SK-N-SH (cell line): ENCODE measurements at places on chromosomes 5 and 9. TPM values are rescaled to one million over a fixed set of nuclear protein-coding genes. Genes with fewer than 3 reads are reported as not detected.
A peak's percentile ranks its signal among the peaks of the same experiment; 100 is the strongest.

PLAC8L1 gene
- polyA plus RNA-seq, result 0.21 and 0.55 TPM in 2 replicates

CORO2A gene
- polyA plus RNA-seq, result 2.3 and 2.7 TPM in 2 replicates

GABRA6 gene
- 0.10 TPM in 2 replicates for polyA plus RNA-seq

SLC6A3 gene
- not detected in 2 replicates for polyA plus RNA-seq

SAXO1 gene
- 0.03 TPM in 1 of 2 replicates, not detected in the other for polyA plus RNA-seq

PROB1 gene
- polyA plus RNA-seq, result 0.44 and 0.62 TPM in 2 replicates

DMRT3 gene
- polyA plus RNA-seq, result not detected in 2 replicates

IRX2 gene
- not detected in 2 replicates for polyA plus RNA-seq

KCNIP1 gene
- polyA plus RNA-seq, result 1.1 and 1.3 TPM in 2 replicates

CDC20B gene
- polyA plus RNA-seq, result 0.03 TPM in 2 replicates

SLC36A1 gene
- 4.1 and 6.3 TPM in 2 replicates for polyA plus RNA-seq

GARIN3 gene
- not detected in 2 replicates for polyA plus RNA-seq

- DNase-seq, result no peak
These were observed 99.9 kb upstream of the RAD23B start for GRCh38 chr9:107183176-107183575.

DNA sequence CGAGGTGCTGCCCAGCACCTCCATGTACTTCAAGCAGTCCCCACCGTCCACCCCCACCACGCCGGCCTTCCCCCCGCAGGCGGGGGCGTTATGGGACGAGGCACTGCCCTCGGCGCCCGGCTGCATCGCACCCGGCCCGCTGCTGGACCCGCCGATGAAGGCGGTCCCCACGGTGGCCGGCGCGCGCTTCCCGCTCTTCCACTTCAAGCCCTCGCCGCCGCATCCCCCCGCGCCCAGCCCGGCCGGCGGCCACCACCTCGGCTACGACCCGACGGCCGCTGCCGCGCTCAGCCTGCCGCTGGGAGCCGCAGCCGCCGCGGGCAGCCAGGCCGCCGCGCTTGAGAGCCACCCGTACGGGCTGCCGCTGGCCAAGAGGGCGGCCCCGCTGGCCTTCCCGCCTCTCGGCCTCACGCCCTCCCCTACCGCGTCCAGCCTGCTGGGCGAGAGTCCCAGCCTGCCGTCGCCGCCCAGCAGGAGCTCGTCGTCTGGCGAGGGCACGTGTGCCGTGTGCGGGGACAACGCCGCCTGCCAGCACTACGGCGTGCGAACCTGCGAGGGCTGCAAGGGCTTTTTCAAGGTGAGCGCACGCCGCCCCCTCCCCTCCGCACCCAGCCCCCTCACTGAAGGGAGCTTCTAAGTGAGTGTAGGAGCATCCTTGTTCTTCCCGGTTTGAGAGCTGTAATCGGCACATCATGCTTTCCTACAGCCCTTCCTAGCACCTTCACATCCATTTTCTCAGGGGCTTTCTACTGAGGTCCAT lies 6.9 kb downstream of the NR4A3 start:
- no peak for DNase-seq

- DNase-seq, result no peak
These were observed 8.9 kb downstream of the LRRC26 start for GRCh38 chr9:137160716-137161557.

DNA sequence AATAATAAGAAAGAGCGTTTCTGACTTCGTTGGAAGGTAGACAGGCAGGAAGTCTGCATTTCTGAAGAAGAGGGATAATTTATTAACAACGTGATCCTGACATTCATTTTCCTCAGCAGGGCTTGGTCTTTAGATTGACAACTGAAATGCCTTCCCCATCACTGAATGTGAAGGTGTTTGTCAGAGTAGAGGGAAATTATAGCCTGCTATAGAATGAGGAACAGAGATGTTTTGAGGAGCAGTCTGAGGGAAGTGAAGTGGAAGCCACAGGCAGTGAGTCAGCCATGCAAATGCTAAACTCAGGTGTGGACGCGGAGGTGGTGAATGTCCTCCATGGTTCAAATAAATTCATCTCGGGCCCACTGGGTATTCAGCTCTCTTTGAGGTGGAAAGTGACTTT lies 30.5 kb downstream of the C7 start:
- no peak for DNase-seq

GRCh38 chr9:79477955-79478771 lies 93.6 kb upstream of the TLE4 start:
- DNase-seq, result peak; percentile 21

GRCh38 chr9:131436865-131437271 lies 43.0 kb downstream of the PRRC2B start:
- no peak for DNase-seq

DNA sequence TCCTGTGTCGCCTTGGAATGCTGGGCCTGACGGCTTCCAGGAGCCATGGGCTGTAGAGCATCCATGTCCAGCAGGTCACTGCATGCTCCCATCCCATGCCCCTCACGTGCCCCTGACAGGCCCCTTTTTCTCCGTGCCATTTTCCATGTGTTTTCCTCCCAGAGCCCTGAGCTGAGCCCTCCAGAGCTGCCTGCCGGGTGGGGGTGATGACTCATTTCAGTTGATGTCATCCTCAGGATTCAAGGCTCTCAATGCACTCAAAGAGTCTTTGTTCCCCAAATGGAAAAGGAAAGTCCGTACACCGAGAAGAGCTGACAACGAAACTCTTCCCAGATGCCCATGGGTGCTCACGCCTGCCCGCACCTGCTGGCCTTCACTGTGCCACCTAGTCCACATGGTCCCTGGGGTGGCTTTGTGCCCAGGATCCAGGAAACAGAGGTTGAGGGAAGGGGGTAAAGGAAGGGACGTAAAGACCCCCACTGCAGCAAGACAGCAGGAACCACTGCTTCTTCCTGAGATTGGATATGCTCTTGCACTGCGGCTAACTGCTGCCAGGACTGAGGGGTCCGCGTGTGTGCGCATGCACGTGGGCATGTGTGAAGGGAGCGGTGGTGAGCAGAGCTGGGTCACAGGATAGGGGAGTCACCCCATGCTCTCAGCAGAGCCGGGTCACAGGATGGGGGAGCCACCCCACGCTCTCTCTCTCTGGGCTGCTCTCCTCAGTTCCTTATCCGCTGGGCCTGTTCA lies 27.6 kb downstream of the COL15A1 start:
- no peak for DNase-seq

- DNase-seq, result no peak
These were observed 109.8 kb upstream of the IFNK start for GRCh38 chr9:27414220-27414761.

DNA sequence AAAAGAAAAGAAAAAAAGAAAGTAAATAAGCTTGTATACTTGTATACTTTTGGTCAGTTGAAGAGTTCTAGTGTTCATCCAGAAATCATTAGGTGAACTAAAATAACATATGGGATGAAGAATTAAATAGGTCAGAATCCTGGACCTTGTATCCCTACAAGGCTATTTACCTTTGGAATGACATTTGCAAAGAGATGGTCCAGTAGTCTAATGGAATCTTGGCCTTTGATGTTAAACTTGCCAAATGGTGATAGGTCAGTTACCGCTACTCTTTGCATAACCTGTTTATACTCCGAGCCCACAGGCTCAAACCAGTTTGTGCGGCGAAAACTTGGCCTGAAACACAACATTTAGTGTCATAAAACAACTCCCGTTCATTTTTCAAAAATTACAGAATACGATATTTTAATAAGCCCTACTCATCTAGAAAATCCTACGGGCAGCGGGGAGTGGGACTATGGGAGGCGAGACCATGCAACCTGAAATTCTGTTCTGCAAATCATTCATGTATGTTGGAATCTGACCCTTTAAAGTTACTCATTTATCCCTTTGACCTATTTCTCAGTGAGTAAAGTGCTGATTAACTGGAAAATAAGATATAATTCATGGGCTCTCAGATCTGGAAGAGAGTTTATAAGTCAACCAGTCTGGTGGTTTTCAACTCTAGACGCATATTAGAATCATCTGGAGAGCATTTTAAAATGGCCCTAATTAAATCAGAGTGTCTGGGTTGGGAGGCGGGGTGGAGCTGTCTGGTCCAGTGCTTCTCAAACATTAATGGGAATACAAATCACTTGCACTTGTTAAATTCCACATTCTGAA lies 38.6 kb downstream of the DMGDH start:
- DNase-seq, result peak; percentile 46

DNA sequence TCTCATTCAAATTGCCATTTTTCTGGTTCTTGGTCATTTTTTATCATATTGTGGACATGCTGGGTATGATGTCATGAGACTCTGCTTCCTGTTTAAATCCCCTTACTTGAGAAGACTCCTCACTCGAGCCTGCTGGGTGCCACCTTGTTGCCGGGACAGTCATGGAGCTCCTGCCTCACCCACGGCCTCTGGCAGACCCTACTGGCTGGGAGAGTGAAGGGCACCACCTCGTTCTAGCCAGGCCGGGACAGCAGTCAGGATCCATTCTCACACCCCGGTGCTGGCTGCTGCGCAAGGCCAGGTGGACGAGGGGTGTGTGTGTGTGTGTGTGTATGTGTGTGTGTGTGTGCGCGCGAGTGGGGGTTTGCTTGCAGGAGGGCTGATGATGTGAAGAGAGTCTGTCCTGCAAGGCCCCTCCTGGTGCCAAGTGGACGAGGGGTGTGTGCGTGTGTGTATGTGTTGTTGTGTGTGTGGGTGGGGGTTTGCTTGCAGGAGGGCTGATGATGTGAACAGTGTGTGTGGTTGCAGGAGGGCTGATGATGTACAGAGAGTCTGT lies 4.4 kb downstream of the CEP72 start:
- DNase-seq, result no peak

DNA sequence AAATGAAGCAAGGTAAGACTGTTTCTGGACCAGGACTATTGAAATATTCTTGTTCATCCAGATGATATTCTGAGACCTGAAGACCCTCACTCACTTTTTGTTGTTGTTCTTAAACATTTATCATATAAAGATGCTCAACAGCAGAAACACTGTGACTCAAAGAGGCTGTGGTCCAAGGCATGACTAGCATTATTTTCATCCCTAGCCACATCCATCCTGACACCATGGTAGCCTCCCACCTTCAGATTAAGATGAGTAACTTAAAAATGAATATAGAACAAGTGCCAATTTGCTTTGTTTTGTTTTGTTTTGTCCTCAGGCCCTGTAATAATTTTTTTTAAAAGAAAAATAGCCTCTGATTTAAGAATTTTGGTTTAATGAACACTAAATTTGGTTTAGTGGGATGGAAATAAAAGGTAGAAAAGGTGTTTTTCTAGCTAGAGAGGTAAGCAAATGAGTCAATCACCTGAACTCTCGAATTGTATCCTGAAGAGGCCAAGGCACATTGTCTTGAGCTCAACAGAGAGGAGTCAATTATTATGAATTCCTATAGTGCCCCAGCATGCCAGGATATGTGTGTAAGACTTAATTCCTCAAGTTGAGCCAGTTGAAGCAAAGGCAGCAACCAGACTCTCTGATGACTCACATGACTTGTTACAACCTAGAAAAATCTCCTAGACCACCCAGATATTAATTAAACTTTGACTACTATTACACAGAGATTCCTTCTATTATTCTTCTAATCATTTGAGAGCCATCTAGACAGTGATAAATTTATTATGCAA lies 380.1 kb upstream of the TUSC1 start:
- no peak for DNase-seq

DNA sequence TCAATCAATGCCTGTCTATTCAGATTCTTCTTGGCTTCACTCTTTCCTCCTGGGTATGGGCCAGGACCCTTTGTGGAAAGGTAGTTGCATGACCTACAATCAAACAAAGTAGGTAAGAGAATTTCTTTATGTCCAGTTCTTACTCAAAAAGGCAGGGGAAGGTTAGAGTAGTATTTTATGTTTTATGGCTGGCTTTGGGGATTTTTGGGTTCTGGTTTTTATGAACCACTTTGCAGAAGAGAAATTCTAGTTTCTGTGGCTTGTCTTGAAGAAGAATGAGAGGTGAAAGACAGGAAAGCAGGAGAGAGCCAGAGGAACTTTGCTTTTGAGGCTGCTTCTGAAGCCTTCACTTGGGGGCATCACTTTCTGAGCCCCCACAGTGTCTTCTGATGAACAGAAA lies 14.7 kb upstream of the CRHBP start:
- DNase-seq, result no peak

- peak; percentile 6 for DNase-seq
These were observed 963 bp upstream of the CAST start for GRCh38 chr5:96660971-96661854.

DNA sequence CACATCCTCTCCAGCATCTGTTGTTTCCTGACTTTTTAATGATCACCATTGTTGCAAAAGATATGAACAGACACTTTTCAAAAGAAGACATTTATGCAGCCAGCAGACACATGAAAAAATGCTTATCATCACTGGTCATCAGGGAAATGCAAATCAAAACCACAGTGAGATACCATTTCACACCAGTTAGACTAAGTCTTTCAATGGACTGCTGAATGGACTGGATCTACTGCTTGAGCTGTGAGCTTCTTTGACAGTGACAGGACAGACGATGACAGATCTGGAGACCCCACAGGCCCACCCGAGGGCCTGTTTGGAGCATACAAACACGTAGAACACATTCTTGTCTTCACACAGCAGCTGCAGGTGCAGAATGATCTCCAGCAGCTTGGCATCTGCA lies 266.1 kb upstream of the RIOK2 start:
- no peak for DNase-seq

- no peak for DNase-seq
These were observed 1066.3 kb upstream of the NUDT12 start for GRCh38 chr5:104628911-104629310.

- no peak for DNase-seq
These were observed 109.8 kb downstream of the SERINC5 start for GRCh38 chr5:80146046-80146445.

GRCh38 chr9:121972501-121972981 lies 120.6 kb downstream of the TTLL11 start:
- no peak for DNase-seq

DNA sequence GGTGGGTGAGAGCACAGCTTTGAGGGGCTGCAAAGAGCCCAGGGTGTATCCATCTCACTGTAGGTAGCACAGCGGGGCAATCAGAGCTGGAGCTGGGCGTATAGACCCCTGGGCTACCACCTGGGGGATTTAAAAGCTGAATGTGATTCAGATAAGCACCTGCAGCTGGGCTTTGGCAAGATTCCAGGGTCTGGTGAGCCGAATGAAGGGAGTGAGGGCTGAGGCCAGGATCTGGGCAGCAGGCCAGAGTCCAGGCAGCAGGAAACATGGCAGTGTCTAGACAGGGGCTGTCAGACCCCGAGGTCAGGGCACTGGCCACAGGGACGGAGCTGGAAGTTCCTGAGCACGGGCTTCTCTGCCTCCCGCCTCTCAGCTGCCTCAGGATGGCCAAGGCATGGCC lies 8.7 kb downstream of the ASS1 start:
- peak; percentile 95 for DNase-seq

- DNase-seq, result no peak
These were observed 805.4 kb upstream of the CDH6 start for GRCh38 chr5:30387974-30388632.

GRCh38 chr9:88789785-88790184 lies 201.5 kb upstream of the S1PR3 start:
- DNase-seq, result no peak

DNA sequence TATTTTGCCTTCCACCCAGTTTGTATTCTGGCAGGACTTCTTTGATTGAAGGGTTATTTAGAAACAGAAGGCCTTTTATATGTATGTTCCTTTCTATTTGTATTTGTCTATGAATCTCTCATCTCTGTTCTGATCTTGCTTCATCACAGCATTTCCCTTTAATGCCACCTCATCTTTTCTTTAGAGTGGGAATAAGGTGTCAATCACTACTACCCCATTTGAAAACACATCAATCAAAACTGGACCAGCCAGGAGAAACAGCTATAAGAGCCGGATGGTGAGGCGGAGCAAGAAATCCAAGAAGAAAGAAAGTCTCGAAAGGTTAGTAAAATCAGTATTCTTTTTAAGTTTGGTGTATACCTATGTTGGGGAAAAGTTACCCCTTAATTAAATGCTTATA lies 36.3 kb downstream of the CD180 start:
- no peak for DNase-seq

- DNase-seq, result peak; percentile 6
These were observed 117.9 kb downstream of the SGCD start for GRCh38 chr5:156444753-156445291.
